ENCODE measurements at places on chromosomes 16 and 17.
A peak's percentile ranks its signal among the peaks of the same experiment; 100 is the strongest.

DNA sequence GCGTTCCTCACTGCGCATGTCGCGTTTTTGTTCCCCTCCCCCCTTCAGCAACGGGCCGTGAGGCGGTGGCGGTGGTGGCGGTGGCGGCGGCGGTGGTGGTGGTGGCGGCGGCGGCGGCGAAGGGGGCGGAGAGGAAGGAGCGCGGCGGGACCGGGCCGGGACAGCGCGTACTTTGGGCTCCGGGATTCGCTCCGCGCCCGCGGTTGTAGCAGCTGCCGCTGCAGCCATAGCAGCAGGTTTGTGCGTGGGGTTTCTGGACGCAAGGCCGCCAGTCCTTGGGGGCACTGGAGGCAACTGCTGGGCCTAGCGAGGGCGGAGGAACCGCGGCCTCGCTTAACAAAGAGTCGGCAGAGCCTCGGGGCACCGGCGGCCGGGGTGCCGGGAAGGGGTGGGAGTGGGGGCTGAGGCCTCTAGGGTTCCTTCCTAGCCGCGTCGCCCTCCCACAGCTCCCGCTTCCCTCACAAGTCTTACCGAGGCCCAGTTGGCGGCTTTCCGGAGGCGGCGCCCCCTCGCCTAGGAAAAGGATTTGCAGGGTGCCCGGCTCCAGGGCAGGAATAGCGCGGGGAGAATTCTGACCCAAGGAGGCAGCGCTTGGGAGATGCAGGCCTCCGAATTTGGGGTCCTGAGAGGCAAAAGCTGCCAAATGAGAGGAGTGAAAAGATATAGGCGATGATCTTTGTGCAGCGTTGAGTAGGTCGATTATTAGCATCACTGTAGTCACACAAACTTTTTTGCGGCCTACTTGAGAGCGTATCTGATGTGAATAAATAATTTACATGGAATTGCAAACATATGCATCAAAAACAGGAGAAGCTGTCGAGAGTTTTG, at the start of gene DDX42:
TSS of gene DDX42 (plus strand) at position 30 of the 828 bp plus-strand sequence. CDS start 12,880 bp downstream, outside the sequence.
- DNase-seq = peak; percentile 63

GRCh38 chr17:57174591-57174990, 81.7 kb upstream of the MSI2 start:
- no peak for DNase-seq

GRCh38 chr17:61289408-61290385, 109.9 kb upstream of the TBX2 start:
- DNase-seq = no peak

DNA sequence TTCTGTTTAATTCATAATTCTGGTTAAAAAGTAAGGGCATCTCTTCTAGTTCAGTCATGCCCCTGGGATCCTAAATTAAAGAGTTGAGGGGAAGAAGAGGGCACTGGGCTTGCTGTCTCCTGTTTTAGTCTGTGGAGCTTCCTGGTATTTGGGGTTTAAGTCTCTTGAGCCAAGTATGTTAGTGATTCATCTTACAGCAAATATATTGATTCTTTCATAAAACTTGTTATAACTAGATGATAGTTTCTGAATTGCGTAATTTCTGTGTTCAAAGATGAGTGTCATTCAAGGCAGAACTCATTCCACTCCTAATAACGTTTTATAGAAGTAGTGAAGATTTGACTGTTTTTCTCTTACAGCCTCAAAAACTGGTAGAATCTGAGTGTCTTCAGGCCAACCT, 1.7 kb downstream of the TXNDC17 start:
- no peak for DNase-seq

GRCh38 chr17:58344047-58344790, 7.8 kb downstream of the SUPT4H1 start:
- no peak for DNase-seq

GRCh38 chr17:17035490-17035889, 6.8 kb upstream of the MPRIP start:
- DNase-seq = no peak

- DNase-seq = no peak
Measured at GRCh38 chr17:53454337-53454736, 368.4 kb upstream of the KIF2B start.

DNA sequence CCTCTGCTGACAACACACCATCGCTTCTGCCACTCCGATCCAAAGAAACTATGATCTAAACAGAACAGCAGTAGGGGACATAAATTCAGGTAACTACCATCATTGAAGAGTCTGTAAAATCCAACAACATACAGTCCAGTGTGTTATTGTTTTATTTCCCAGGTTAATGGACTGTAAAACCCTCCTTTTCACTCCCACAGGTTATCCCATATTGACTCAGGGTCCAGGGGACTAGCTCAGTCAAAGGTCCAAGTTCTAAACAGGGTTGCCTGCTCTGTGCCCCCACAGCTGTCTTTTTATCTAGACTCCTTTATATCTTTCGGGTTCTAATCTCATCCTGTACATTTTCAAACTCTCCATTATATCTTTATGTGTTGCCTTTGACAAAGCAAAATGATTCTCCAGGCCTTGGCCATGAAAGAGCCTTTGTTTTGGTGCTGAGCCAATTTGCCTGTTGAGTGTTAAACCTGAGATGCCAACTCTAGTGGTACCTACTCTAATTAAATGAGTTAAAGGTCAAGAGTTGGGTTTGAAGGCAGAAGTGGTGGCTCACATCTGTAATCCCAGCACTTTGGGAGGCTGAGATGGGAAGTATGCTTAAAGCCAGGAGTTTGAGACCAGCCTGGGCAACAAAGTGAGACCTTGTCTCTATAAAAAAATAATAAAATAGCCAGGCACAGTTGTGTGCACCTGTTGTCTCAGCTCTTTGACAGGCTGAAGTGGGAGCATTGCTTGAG, 80.5 kb downstream of the SNX11 start:
- peak; percentile 95 for DNase-seq

GRCh38 chr16:2846511-2847310, 11.3 kb downstream of the PRSS22 start:
- DNase-seq = no peak

- no peak for DNase-seq
Measured at GRCh38 chr17:75442168-75443103, 14.0 kb upstream of the TMEM94 start.

GRCh38 chr17:57832314-57833178, 17.3 kb downstream of the MRPS23 start:
- no peak for DNase-seq

DNA sequence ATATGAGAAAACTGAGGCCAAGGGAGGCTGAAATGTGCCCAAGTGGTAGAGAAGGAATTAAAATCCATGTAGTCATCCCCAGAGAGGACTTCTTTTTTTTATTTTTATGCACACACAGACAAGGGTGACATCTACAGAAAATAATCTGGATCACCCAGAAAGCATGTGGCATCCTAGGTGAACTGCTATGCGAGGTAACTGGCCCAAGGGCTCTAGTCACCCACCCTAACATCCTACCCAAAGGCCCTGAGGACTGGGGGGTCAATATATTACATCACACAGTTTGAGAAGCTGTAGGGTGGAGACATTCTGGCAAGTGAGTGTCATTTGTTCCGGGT, 23.3 kb downstream of the TEX14 start:
- no peak for DNase-seq

DNA sequence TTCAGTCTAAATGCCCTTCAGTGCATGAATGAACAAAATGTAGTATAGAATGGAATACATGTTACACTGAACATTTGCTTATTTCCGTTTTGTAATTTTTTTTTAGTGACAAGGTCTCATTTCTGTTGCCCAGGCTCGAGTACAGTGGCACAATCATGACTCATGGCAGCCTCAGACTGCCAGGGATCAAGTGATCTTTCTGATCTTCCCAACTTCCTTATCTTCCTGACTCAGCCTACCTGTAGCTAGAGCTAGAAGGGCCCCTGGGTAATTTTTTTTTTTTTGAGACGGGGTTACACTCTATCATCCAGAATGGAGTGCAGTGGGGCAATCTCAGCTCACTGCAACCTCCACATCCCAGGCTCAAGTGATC, 7.3 kb upstream of the SLX4 start:
- DNase-seq = no peak

- no peak for DNase-seq
Measured at GRCh38 chr17:50161911-50162288, 3.9 kb upstream of the SGCA start.

- DNase-seq = peak; percentile 90
Measured at GRCh38 chr16:2482708-2483534, 8.0 kb downstream of the TBC1D24 start.

- no peak for DNase-seq
Measured at GRCh38 chr17:69430488-69430887, 16.0 kb downstream of the MAP2K6 start.

- DNase-seq = no peak
Measured at GRCh38 chr17:7260151-7260550, 2.1 kb downstream of the CLDN7 start.

GRCh38 chr16:31397096-31397660, 4.0 kb downstream of the ITGAD start:
- no peak for DNase-seq

GRCh38 chr17:65278050-65278819, 141.1 kb downstream of the RGS9 start:
- DNase-seq = peak; percentile 55

- DNase-seq = no peak
Measured at GRCh38 chr16:12752159-12752558, 51.5 kb downstream of the CPPED1 start.

DNA sequence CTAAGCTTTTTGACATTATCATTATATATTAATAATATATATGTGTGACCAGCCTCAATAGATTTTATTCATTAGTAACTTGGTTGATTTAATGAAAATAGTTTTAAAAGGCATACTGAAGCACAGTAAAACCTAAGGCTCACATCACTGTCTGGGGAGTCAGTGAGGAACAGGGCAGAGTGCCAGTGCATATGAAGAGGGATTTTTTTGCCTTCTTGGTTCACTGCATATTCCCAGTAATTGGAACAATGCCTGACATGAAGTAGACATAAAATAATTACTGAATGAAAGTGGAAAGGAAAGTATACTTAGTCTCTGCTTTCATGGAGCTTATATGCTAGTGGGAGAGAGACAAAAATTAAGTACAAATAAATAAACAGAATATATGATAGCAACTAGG, 81.1 kb downstream of the FTO start:
- DNase-seq = peak; percentile 57

DNA sequence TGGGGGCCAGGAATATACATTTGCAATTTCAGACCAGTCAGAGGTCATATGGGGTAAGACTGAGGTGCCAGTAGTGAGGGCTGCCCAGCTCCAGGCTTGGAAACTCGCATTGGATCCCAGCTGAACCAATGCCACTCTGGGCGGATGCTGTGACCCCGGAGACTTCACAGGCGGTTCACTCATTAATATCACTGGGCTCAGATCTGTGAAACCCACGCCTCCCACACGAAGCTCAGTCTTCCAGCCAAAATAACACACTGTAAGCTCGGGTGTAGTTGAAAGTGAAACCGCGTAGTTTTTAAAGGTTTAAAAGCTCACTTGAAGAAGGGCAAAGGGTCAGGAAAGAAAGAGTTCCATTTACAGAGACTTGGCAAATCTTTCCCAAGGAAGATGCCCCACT, 254.8 kb downstream of the FOXL1 start:
- DNase-seq = no peak

DNA sequence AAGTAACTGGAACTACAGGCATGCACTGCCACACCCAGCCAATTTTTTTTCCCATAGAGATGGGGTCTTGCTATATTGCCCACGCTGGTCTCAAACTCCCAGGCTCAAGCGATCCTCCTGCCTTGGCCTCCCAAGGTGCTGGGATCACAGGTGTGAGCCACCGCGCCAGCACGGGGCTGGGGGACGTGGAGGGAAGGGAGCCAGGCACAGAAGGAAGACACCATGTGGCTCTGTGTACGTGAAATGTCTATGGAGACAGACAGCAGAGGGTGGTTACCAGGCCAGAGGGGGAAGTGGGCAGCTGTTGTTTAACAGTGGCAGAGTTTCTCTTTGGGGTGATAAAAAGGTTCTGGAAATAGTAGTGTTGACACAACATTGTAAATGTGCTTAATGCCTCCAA, 4.6 kb upstream of the PIEZO1 start:
- no peak for DNase-seq

DNA sequence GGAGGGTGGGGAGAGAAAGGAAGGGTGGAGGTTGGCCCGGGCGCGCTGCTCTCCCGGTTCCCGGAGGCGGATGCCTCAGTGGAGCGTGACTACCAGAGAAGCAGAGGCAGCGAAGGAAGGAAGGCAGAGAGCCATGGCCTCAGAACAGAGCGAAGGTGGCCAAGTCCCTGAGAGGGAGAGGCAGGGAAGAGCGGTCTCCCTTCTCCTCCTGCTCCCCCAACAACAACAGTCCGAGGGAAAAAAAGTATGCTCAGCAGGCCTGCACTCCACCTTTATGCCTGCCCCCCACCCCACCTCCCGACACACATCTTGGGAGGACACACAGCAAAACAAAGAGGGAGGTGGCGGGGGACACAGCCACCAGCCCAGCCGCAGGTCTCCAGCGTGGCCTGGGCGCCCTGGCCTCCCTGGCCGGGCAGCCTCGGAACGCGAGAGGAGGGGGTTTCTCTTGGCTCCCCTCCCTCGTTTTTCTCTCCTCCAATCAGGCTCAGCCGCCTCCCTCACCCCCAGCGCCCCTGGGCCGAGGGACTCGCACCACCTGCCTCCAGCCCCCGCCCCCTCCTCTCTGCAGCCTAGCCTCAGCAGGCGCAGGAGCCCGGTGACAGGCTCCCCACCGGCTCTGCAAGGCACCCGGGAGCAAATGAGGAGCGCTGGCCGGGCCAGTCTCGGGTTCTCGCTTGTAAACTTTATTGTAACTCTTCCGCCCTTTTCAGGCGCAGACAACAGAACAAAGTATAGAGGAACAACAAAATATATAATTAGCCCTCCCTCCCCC, 1.1 kb upstream of the HOXB7 start:
- DNase-seq = no peak

DNA sequence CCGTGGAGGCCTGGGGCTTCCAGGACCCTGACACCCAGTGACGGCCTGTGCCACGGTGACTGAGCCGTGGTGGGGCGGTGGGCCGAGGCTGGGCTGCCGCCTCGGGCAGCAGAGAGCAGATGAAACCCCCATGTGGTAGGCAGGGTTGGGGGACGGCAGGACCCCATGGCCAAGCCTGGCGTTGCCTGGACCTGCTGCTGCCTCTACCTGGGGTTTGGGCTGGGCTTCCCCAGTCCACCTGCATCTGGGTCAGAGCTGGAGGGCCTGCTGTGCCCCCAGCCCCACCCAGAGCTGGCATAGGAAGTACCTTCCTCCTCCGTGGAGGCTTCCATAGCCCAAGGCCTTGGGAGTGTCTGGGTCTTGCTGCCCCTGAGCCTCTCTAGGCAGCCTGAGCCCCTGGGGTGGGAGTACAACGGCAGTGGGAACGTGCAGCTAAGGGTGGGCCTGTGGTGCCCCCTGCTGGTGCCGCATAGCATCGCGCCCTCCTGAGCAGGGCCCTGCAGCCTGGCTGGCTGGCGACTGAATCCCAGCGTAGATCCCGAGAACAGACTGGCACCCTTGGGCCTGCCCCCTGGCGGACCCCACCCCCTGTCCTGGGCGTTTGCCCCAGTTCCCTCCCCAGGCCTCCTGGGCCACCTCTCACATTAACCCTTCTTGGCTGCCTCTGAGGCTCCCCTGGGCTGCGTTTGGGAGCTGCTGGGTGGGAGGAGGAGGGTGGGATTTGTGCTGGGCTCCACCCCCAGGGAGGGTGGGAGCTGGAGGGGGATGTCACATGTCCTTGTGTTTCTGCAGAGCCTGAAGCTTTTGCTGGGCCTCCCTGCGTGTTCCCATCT, 12.6 kb upstream of the ATP6V0C start:
- DNase-seq = peak; percentile 82
